ENCODE measurements at places on chromosomes 3 and 15.

DNA sequence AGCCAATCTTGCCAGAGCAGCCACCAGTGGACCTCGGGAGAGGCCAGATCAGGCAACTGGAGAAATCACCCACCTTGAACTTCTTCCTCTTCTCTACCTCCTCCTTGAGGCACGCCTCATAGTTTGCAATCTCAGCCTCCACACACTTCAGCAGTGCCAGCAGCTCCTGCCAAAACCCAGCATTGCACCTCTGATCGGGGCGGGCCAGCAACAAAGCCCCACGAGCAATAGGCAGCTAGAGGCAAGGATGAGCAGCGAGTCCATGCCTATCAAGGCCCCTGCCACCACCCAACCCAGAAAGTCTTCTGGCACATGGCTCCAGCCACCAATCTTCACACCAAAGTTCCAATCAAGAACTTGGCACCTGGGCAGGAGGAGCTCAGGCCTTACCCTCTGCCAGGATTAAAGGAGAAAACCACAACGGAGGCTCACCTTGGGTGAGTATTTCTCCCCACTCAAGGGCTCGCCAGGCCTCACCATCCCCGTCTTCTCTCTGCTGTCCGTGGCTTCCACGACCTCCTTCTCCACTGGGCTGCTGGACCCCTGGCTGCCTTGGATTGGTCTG, 42.1 kb downstream of the SEMA3G start:
- no peak for DNase-seq

GRCh38 chr15:89406218-89406939, 71.8 kb upstream of the POLG start:
- no peak for DNase-seq

DNA sequence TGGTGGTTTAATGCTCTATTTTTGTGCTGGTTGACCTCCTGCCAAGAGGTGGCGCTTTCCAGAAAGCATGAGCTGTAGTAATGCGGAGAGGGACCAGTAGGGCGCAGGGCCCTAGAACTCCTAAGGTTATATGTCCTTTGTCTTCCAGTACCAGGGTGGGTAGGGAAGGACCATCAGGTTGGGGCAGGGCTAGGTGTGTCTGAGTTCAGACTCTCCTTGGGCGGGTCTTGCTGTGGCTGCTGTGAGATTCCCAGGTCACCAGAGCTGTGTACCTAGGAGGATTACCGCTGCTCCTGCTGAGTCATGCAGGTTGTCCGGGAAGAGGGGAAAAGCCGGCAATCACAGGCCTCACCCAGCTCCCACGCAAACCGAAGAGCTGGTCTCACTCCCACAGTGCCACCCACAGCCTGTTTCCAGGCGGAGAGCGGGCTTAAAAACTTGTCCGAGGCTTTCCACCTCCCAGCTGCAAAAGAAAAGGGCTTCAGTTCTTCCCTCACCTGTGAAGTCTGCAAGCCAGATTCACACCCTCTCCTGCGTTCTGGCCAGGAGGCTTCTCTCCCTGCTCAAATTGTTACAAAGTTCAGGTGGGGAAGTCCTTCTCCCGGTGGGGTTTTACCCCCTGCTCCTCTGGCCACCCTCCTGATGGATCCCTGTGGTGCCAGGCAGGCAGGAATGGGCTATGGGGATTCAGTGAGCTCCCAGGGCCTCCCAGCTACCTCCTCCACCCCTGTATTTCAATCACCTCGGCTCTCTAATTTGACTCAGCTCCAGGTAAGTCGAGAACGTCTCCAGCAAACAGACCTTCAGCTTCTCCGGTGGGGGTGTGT, 37.7 kb upstream of the BCHE start:
- no peak for DNase-seq

- DNase-seq, result no peak
Observed at GRCh38 chr3:175224051-175224450, 364.9 kb downstream of the NAALADL2 start.

GRCh38 chr15:66919421-66919820, 146.0 kb upstream of the SMAD3 start:
- DNase-seq, result no peak

Measured in amniotic stem cell (primary cell).